DND-41 (cell line): ENCODE measurements at places on chromosomes 13 and 19.
A peak's percentile ranks its signal among the peaks of the same experiment; 100 is the strongest.

- peak overlapping the region; percentile 44 for H3K27ac ChIP-seq
- H3K4me1 ChIP-seq, result peaks cover 32% of the 10 kb centered on the region
- no peaks in the 10 kb centered on the region for H3K27me3 ChIP-seq
These were observed 9.2 kb downstream of the NOSIP start for GRCh38 chr19:49570997-49571676.

- no peaks in the 10 kb centered on the region for H3K27me3 ChIP-seq
These were observed 1575.1 kb upstream of the SLC10A2 start for GRCh38 chr13:104641309-104641708.

DNA sequence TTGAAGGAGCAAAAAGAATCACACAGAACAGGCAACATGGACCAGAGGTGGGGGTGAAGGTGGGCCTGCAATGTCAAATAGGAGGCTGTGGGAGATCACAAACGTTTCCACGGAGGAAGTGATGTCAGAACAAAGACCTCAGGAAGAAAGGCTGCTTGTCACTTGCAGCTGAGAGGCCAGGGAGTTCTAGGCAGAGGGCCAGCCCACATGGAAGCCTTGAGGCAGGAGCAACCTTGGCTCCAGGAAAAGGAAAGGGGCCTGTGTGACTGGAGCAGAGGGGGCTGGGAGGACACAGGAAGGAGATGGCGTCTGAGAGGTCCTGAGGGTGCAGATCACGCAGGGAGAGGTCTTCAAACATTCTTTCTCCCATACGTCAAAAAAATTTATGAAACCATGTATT lies 16.3 kb downstream of the ZNF160 start:
- H3K27me3 ChIP-seq, result no peaks in the 10 kb centered on the region
- H3K27ac ChIP-seq, result no peak overlapping the region
- H3K36me3 ChIP-seq, result peaks cover 93% of the 10 kb centered on the region
- H3K4me1 ChIP-seq, result no peaks in the 10 kb centered on the region
- H3K4me3 ChIP-seq, result no peak overlapping the region
- no peak for DNase-seq

GRCh38 chr19:57377498-57378146 lies 12.0 kb upstream of the ZNF548 start:
- no peak for DNase-seq
- no peaks in the 10 kb centered on the region for H3K27me3 ChIP-seq
- H3K4me1 ChIP-seq, result no peaks in the 10 kb centered on the region
- H3K27ac ChIP-seq, result no peak overlapping the region
- no peak overlapping the region for H3K4me3 ChIP-seq

GRCh38 chr13:109447667-109448066 lies 338.7 kb downstream of the IRS2 start:
- no peak overlapping the region for H3K27ac ChIP-seq
- no peaks in the 10 kb centered on the region for H3K27me3 ChIP-seq
- no peak overlapping the region for H3K4me3 ChIP-seq
- no peaks in the 10 kb centered on the region for H3K4me1 ChIP-seq
- DNase-seq, result no peak

DNA sequence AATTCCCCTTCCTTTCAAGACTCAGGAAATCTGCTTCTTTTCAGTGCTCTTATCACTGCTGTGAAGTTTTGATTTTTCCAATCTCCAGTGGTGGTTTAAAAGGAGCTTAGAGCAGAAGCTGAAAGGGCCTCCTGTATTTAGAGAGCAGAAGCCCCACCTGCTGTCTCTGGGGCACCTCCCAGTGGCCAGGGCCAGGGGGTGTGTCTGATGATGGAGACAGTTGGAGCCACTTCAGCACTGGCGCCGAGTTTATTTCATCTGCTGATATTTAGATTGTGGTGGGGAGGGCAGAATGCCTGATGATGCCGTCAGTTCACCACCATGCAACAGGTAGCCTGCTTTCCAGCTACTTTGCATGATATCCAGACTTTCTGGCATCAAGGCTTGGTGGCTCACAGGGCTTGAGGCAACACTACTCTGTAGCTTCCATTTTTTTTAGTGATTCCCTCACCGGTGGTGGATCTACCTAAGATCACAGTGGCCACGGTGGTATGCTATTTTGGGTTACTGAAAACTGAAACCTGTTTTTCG lies 371.9 kb downstream of the KCNRG start:
- H3K36me3 ChIP-seq, result no peaks in the 10 kb centered on the region
- peaks cover 25% of the 10 kb centered on the region for H3K4me1 ChIP-seq
- no peak overlapping the region for H3K4me3 ChIP-seq
- DNase-seq, result peak; percentile 52
- H3K27ac ChIP-seq, result no peak overlapping the region

DNA sequence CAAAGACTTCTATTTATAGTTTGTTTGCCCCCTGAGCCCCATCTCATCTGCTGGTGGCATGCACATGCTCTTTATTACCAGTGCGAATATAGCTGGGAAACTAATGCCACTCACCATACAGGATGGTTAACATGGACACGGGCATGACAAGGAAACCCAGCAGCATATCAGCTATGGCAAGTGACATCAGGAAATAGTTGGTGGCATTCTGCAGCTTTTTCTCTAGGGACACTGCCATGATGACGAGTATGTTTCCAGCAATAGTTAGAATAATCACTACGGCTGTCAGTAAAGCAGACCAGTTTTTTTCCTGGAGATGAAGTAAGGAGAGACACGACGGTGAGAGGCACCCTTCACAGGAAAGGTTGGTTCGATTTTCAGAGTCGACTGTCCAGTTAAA lies 1.5 kb downstream of the HTR2A start:
- no peak overlapping the region for H3K27ac ChIP-seq
- no peaks in the 10 kb centered on the region for H3K4me1 ChIP-seq
- no peak for DNase-seq

GRCh38 chr13:36920616-36921185 lies 663 bp upstream of the SMAD9 start:
- DNase-seq, result no peak
- no peak overlapping the region for H3K4me3 ChIP-seq
- no peak overlapping the region for H3K27ac ChIP-seq
- no peaks in the 10 kb centered on the region for H3K4me1 ChIP-seq

- H3K27ac ChIP-seq, result no peak overlapping the region
- no peaks in the 10 kb centered on the region; the same call in 1 of the 2 replicates for H3K36me3 ChIP-seq
- H3K4me1 ChIP-seq, result peaks cover 29% of the 10 kb centered on the region
- DNase-seq, result no peak
- H3K27me3 ChIP-seq, result no peaks in the 10 kb centered on the region
These were observed 10.8 kb downstream of the ALOX5AP start for GRCh38 chr13:30745906-30746686.

DNA sequence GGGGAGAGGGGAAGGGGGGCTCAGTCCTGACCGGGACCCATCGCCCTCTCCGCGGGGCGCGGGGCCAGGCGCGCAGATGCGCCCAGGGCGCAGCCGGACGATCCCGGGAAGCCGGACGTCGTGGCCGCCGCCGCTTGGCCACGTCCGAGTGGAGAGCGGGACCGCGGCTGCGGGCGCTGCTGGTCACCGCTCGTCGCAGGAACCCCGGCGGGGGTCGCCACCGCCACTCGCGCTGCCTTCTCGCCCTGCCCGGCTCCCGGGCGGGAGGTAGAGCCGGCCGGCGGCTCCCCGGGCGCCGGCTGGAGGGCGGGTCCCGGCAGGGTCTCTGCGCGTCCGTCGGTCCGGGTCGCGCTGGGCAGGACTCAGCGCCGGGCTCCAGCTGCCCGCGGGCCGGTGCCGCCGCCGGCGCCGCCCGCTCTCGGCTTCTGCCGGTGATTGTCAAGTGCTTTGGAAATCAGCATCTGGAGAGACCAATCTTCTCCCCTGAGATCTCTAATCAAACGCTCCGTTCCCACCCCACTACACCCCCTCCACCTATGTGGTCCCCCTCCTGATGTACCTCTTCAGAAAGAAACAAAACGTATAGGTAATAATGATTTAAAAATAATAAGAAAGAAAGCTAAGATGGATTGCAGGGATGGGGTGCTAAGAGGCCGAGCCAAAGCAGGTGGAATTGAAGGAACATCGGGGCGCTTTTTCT lies 464.4 kb downstream of the ITGBL1 start:
- no peak overlapping the region for H3K27ac ChIP-seq
- no peaks in the 10 kb centered on the region for H3K36me3 ChIP-seq
- H3K4me3 ChIP-seq, result no peak overlapping the region

GRCh38 chr13:41034881-41035280 lies 15.8 kb upstream of the ELF1 start:
- H3K4me1 ChIP-seq, result 0 out of 2 replicates have a peak, but pooled peaks cover 3% of the 10 kb centered on the region
- H3K27me3 ChIP-seq, result no peaks in the 10 kb centered on the region
- no peak for DNase-seq
- no peak overlapping the region for H3K27ac ChIP-seq

DNA sequence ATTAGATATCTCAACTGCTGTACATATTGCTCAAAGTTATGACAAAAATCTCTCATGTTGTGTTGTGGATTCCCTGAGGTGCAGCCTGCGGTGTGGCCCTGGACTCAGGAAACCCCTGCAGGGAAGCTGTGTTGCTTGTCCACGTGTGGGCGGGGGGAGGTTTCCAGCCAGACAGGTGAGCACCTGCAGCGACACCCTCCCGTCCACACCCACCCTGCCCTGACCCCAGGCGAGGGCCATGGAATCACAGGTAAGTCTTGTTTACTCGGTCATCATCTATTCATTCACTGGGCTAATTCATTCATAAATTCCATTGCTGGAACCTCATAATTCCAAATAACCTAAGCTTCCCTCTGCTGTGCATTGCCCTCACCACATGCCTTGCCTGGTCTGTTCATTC lies 14.1 kb downstream of the PLPP2 start:
- H3K36me3 ChIP-seq, result no peaks in the 10 kb centered on the region
- H3K27me3 ChIP-seq, result no peaks in the 10 kb centered on the region
- no peak overlapping the region for H3K4me3 ChIP-seq
- no peak overlapping the region for H3K27ac ChIP-seq
- no peak for DNase-seq
- H3K4me1 ChIP-seq, result no peaks in the 10 kb centered on the region

GRCh38 chr13:93730780-93731179 lies 504.2 kb downstream of the GPC6 start:
- H3K4me3 ChIP-seq, result no peak overlapping the region
- H3K4me1 ChIP-seq, result no peaks in the 10 kb centered on the region
- no peak for DNase-seq
- no peaks in the 10 kb centered on the region for H3K27me3 ChIP-seq
- no peak overlapping the region for H3K27ac ChIP-seq

DNA sequence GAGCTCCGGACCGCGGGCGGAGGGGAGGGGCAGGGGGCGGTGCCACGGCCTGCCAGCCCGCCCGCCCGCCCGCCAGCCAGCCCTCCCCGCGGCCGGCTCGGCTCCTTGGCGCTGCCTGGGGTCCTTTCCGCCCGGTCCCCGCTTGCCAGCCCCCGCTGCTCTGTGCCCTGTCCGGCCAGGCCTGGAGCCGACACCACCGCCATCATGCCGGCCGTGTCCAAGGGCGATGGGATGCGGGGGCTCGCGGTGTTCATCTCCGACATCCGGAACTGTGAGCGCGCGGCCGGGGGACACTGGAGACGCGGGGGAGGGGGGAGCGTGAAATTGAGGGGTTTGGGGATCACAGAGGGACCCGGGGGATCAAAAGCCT lies at the start of gene AP2A1:
Gene AP2A1 (plus strand): TSS at position 72 of the 370 bp plus-strand sequence. CDS start 133 bp downstream, at position 205.
- DNase-seq, result no peak
- peaks cover 30% of the 10 kb centered on the region for H3K4me1 ChIP-seq
- H3K27ac ChIP-seq, result peak within 1 kb of the TSS; percentile 89
- H3K27me3 ChIP-seq, result no peaks in the 10 kb centered on the region
- peaks cover 7% of the 10 kb centered on the region; the same call in 1 of the 2 replicates for H3K36me3 ChIP-seq

GRCh38 chr13:30401347-30401746 lies 20.9 kb upstream of the UBE2L5 start:
- no peak overlapping the region for H3K27ac ChIP-seq
- no peak overlapping the region for H3K4me3 ChIP-seq
- H3K4me1 ChIP-seq, result peaks cover 1% of the 10 kb centered on the region; the same call in 1 of the 2 replicates

GRCh38 chr13:98575009-98575903 lies 1.7 kb downstream of the STK24 start:
- H3K4me1 ChIP-seq, result peaks cover 58% of the 10 kb centered on the region
- peak overlapping the region; percentile 86 for H3K4me3 ChIP-seq
- H3K27ac ChIP-seq, result peak overlapping the region; percentile 64
